ENCODE measurements at places on chromosomes 7 and 10.
A peak's percentile ranks its signal among the peaks of the same experiment; 100 is the strongest.

DNA sequence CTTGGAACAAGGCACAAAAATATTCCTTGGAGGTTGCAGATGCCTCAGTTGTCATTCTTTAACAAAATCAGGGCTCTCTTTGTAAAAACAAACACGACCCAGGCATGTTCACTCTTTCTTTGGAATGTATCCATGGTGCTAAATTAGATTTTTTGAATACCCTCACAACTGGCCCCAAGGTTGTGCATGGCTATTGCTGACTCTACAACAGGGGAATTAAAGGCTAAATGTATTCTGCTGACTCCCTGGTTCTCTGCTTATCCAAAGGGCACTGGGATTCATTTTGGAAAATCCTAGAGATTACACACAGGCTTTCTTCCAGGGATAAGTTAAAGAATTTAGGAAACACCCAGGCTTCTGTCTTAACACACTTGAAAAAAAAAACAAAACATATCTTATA, 332.5 kb downstream of the WDR11 start:
- no peak for DNase-seq

DNA sequence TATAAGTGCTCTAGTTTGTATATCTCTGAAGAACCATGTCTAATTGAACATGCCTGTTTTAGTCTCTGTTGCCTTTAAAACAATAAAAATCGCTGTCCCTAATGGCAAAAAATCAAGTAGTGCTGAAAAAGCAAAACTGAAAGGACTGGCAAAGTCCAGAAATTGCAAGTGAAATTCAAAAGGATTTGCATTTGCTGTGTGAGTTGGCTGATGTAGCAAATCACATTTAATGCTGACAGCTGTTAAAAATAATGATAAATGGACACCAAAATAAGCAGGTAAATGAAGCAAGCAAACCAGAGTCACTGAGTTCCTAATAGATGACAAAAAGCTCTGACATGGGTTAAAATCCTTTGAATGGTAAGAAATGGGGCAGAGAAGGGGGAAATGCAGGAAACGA, 874.1 kb downstream of the GRM8 start:
- DNase-seq, result no peak

DNA sequence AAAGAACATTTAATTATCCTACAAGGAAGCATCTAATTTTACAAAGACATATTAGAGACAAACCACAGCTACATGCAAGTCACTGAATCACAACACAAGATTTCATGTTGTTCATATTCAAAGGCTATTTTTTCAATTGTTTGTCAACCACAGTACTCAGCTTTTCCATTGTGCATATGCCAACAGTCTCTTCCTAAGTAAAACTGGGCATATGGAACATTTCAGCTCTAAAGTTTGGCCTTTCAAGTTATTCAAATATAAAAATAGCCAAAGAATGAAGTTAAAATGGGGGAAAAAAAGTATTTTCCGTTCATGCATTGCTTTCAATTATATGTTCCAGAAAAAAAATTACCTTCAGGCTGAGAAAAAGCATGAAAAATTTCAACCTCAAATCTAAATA, 537.9 kb downstream of the PLXDC2 start:
- no peak for DNase-seq

DNA sequence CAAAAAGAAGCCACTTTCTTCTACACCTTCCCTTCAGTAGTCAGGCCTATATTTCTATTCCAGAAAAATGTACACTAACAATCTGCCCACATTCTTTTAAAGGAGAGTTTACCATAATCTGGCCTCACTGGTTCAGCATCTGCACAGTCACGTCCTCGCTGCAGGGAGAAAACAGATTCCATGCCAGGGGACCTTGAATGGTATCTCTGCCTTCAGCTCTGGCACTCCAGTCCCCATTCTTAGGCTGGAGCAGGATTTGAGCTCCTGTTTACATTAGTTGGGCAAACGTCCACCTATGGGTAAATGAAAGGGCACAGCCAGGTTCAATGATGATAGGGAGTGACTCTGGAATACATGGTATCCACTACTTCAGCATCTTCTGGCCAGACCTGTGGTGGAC, 371.0 kb upstream of the MTPN start:
- DNase-seq, result no peak

GRCh38 chr7:67947646-67948045, 951.0 kb downstream of the TYW1 start:
- DNase-seq, result no peak

DNA sequence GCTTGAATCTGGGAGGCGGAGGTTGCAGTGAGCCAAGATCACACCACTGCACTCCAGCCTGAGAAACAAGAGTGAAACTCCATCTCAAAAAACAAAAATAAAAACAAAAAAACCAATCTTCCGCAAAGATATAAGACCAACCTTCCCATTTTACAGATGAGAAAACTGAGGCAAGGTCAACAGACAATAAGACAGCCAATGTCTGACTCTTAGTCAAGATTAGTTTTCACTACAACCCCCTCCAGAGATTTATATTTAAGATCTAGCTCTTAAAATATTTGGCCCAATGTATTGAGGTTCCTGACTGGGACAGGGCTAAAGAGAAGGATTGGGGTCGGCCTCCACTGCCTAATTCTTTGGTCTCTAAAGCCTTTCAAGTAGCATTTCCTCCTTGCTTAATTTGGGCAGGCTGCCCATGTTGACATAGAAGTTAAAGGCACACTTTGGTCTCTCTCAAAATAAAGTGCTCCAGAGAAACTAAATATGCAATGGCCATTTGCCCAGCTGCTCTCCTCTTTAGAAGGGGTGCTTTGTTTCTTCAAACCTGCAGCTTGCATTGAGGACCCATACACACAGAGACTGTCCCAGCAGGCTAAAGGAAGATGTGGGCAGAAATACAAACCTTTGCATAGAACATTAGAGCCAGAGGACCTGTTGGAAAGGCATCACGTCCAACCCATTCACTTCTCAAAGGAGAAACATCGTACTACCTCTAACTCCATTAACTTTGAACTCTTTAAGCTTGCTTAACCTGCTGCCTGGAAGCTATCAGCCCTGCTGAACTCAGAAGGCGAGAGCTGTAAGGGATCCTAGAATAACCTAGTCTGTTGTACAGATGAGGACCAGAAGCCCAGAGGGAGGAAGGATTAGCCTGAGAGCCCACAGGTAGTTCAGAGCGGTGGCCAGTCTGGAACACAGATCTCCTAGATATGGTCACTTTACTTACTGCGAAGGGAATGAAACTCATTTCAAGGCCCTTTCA, 3.9 kb downstream of the TECTB start:
- no peak for DNase-seq

DNA sequence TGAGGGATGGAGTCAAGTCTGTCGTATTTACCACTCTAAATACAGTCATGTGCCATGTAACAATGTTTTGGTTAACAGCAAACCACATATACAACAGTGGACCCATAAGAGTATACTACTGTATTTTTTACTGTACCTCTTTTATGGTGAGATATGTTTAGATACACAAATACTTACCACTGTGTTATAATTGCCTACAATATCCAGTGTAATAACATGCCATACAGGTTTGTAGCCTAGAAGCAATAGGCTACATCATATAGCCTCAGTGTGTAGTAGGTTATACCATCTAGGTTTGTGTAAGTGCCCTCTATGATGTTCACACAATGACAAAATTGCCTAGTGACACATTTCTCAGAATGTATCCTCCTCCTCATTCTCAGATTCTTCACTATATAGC, 110.4 kb downstream of the FAM107B start:
- DNase-seq, result no peak

- DNase-seq, result no peak
These were observed 67.6 kb downstream of the TACC2 start for GRCh38 chr10:122056431-122057094.

DNA sequence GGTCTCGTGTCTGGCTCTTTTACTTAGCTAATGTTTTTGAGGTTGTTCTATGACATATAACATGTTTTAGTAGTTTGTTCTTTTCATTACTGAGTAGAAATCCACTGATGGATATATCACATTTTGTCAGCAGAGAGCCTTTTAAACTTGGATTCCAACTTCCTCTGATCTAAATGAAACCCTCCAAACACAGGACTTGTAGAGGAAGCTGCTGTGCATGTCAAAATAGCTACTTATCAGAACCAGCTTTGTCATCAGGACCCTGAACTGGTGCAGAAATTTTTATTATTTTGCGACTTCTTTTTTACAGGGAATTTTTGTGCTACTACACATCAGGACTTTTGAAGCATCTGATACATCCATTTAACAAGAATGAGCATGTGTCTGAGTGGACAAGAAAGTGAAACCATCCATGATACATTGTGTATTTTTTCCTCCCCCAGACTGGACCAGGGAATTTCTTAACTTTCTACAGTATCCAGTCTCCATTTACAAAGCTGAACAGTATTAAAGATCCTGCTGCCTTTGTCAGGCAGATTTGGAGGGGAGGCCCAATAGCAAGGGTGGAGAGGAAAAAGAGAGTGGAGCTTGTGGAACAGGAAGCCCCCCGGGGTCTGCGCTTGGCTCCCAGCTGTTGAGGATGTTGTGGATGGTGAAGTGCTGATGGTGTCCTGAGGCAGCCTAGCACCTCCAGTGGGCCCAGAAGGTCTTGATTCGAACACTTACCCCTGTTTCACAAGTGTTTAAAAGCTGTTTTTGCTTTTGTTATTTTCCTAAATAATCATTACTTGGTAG, 29.3 kb upstream of the MTPAP start:
- DNase-seq, result no peak

DNA sequence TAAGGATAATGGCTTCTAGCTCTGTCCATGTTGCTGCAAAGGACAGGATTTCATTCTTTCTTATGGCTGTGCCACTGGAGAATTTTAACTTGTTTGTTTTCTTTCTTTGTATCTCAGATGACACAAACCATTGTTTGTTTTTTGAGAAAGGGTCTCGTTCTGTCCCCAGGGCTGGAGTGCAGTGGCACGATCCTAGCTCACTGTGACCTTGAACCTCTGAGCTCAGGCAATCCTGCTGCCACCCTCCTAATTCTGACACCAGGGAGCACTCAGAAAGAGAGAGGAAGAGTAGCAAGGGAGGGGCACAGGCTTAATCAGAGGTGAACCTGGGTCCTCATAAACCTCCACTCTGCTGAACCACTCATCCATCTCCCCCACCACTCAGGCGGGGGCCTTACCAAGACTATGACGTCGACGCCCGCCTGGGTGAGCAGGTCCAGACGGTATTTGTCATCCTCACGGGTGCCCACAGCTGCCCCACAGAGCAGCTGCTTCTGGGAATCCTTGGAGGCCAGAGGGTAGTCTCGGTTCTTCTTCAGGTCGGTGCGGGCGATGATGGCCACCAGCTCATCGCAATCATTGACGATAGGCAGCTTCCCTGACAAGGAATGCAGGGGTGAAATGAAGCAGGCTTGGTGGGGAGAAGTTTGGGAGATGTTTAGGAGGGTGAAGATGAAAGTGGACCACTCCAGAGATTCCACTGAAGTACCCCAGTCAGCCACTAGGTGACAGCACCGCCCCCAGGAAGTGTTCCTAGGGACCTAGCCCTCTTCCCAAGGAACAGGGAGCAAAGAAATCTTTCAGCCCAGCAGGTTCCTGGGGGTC, 11.6 kb downstream of the IMPDH1 start:
- peak; percentile 49 for DNase-seq

DNA sequence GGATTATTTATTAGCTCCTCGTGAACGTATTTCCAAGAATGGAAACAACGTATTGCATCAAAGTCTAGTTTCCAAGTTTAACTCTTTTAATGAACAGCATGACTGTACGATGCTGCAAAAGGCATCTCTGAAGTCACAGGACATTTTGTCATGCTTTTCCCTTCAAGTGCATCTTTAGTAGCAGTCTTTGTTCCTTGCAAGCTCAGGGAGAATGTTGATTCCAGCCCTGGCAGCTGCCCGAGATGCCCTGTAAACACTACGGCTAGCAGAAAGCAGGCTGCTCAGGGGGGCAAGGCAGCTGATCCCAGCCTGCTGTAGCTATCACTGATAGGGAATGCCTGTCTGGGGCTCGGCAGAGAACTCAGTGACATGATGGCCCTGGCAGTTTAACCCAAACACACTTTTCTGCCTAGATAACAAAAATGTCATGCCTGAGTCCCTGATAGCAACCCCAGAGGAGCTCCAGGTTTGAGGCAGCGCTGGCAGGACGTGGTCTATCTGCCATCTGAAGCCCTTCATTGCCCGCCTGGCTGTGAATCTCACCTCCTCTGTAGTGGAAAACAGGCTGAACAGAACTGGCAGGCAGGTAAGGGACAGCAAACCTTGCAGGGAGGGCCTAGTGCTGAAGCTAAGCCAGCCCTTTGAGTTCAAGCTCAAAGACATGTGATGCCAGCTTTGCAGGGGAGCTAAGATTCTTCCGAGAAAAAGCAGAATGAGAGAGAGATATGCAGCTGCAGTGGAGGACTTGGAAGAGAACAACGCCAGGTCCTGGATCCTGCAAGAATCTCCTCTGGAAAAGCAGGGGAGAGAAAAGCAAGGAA, 264.6 kb downstream of the SNX10 start:
- no peak for DNase-seq

DNA sequence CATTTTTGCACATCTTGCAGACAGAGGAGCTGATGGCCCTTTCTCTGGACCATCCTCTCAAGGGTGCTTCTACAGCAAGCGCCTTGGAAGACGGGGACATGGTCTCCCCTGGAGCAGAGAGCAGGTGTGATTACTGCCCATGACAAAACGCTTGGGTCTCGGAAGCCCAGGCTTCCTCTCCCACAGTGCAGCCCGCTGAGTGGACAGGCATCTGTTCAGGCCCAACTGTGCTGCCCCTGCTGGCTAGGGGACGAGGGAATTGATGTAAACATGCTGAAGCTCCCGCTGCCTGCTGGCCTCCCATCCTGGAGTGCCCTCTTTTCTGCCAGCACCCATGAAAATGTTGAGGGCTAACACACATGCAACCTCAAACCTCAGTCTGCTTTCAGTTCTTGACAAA, 14.3 kb downstream of the IL15RA start:
- DNase-seq, result no peak

DNA sequence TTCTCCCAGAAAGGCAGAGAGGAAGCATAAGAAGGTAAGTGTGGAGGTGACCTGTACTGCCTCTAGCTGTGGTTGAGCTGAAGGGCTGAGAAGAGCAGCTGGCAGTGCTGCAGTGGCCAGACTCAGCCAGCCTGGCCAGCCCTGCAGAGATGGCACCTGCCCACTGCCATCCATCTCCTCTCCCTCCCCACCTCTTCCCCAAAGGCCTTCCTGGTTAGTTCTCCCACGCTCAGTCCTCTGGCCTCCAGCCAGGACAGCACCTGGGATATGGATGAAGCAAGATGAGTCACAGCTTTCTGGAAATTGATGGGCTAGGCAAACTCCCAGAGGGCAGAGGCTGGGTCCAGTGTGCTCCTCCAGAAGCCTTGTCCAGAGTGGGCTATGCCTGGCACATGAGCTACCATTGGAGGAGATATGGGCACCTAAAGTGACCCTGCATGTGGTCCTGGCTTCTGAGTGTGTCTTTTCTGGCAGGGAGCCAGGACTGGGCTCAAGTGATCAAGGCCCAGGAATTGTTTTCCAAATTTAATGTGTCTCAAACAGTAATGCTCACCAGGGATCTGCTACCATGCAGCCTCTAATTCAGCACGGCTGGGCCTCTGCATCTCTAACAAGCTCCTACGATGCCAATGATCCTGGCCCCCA, 81.0 kb upstream of the CACUL1 start:
- no peak for DNase-seq

GRCh38 chr7:100965723-100966541, 3.4 kb upstream of the MUC12 start:
- peak; percentile 75 for DNase-seq
